Fibroblast of villous mesenchyme (primary cell): ENCODE measurements at places on chromosomes 5 and 9.

DNA sequence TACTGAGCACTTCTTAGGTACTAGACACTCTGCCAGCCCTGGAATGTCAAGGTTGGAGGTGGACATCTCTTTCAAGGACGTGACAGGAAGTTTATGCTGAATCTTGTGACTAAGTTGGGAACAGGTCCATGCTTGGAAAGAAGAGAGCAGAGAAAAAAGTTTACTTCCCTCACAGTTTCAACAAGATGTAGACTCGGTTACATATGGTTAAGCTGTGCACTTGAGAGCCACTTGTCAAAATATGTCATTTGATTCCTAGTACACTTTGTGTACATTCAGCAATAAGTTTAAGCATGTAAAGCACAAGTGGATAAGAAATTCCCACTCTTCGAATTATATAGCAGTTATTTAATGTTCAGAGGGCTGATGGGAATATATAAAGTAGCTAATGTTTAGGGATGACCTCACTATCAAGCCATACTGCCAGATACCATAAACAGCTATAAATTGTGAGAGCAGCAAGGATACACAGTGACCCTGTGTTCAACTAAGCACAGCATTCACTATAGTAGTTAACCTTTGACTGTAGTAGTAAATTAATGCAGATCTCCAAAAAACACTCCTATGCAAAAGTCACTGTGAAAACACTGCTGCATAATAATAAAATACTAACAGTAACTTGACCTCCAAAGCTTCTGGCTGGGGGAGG lies 1944.6 kb upstream of the WWC1 start:
- peak; percentile 75 for DNase-seq

DNA sequence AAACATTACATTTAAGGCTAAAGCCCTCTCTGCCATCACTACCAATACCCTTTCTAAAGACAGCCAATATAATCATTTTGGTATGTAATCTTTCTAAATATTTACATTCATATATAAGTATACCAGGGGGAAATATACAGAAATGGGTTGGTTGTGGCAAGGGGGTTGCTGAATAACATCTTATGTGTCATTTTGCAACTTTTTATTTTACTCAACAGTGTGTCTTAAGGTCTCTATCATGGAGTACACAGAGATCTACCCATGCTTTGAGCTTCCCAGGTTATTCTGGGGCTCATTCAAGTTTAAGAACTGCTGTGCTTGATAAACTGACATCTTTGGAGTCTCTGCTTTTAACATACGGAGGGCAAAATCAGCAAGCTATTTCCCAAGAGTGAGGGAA lies 7.4 kb upstream of the FAT2 start:
- DNase-seq: no peak

- no peak for DNase-seq
These were observed 57.9 kb downstream of the MACROH2A1 start for GRCh38 chr5:135341016-135341666.

DNA sequence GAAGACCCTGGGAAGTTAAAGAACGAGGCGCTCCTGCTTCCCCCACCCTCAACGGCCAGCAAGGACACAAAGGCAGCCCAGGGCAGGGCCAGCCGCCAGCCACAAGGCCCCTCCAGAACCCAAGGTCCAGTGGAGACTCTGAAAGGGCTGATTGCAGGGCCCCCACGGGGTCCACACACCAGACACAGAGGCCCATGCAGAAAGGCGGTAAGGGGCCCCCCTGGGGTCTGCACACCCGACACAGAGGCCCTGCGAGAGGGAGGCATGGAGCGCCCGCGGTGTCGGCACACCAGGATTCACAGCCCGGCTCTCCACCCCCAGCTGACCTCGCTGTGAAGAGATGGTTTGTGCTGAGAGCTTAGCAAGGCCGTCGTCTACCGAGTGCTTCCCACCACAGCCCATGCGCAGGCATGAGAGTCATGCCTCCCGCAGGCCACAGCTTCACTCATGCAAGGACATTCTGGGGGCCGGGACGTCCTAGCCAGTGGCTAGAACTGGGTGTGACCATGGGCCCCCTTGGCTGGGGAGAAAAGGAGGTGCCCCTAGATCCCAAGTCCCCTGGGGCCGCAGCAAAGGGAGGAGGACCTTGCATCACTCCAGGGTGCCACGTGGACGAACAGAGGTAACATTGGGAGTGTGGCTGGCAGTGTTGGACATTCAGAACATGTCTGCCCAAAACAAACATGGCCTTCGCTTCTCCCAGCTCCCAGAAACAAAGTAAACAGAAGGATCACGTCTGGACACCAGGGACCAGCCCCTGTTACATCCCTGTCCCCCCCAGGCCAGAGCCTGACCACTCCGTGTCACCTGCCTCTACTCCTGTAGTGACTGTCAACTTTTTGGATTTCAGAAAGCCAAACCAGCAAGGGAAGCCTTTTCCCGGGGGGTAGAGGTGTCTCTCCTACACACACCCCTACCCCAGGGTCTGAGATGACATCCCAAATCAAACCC lies 9.8 kb downstream of the BRD3 start:
- no peak for DNase-seq

GRCh38 chr5:135553688-135554462 lies 18.1 kb upstream of the NEUROG1 start:
- DNase-seq: no peak

GRCh38 chr9:84310883-84311282 lies 29.7 kb downstream of the SLC28A3 start:
- DNase-seq: no peak

GRCh38 chr9:93869088-93869487 lies 86.1 kb downstream of the BARX1 start:
- DNase-seq: no peak

DNA sequence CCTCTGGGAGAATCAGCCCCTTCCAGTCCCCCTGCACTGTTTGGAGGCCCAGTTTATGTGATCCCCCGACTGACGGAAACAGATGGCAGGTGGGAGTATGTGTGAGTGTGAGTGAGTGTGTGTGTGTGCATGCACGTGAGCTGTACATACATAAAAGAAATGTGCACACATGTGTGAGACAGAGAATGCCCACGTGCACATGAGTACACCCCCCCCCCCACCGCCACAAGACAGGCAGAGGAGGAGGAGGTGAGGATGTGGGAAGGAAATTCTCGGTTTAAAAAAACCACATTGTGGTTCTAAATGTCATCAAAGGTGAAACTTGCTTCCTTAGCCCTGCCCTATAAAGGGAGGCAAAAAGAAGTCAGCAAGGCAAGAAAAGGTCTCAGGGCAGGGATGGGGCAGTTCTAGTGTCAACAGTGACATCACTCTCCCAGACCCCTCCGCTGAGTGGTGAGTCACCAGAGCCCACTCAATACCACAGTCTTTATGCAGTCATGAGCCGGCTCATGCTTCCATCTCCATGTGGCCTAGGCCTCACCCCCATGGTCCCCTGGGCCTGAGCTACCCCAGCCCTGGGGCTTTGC lies 79.2 kb upstream of the HSPA9 start:
- DNase-seq: peak; percentile 52

GRCh38 chr5:114325541-114325940 lies 36.3 kb upstream of the KCNN2 start:
- peak; percentile 79 for DNase-seq

GRCh38 chr5:122721127-122721526 lies 53.8 kb upstream of the SNX2 start:
- DNase-seq: no peak

- no peak for DNase-seq
These were observed 7.8 kb upstream of the ANKH start for GRCh38 chr5:14879393-14879792.

DNA sequence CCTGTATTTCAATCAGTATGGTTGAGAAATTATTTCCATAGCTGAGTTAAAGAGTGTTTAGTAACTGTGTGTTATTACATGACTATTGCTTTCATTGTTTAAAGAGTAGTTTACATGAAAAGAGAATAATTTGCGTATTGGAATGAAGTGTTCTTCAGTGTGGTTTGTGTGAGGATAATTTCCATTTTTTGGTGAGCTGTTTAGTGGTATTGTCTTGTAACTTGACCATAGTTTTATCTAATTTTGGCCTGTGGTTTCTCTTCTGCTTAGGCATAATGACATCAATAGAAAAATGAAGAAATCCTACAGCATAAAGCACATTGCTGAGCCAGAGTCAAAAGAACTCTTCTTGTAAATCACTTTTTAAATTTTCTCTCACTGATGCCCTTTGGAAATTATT lies 151.2 kb downstream of the SNCAIP start:
- peak; percentile 48 for DNase-seq

DNA sequence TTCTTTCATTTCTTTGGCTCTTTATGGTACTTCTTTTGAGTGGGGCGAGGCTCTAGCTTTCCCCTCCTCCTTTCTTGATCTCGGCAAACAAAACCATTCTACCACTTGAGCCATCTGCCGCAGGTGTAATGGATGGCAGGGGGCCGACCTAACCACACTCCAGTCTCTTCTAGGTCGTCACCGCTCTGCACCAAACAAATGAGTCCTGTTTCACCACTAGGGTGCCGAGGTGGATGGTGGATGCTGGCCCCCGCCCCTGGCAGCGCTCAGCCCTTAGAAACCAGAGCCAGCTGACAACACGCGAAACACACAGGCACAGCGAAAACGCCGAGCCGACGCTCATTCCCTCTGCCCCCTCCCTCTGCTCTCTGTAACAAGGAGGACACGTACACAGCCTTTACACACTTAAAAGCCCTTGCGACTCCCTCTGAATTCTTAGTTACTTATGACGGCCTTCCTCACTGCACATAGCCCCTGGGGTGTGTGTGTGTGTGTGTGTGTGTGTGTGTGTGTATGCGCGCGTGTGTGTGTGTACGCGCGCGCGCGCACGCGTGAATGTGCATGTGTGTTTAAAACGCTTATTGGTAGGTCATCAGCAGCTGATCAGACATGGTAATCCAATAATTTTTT lies 199.4 kb downstream of the MEF2C start:
- DNase-seq: no peak

GRCh38 chr5:137486707-137487106 lies 12.4 kb downstream of the SPOCK1 start:
- DNase-seq: peak; percentile 39

- DNase-seq: peak; percentile 75
These were observed 124.3 kb upstream of the SLC12A2 start for GRCh38 chr5:127959152-127959764.

- no peak for DNase-seq
These were observed 35.9 kb downstream of the HRH2 start for GRCh38 chr5:175693741-175694140.

GRCh38 chr5:40680741-40681362 lies 1.1 kb downstream of the PTGER4 start:
- no peak for DNase-seq

GRCh38 chr9:127763918-127764384 lies 14.5 kb downstream of the SH2D3C start:
- DNase-seq: no peak

DNA sequence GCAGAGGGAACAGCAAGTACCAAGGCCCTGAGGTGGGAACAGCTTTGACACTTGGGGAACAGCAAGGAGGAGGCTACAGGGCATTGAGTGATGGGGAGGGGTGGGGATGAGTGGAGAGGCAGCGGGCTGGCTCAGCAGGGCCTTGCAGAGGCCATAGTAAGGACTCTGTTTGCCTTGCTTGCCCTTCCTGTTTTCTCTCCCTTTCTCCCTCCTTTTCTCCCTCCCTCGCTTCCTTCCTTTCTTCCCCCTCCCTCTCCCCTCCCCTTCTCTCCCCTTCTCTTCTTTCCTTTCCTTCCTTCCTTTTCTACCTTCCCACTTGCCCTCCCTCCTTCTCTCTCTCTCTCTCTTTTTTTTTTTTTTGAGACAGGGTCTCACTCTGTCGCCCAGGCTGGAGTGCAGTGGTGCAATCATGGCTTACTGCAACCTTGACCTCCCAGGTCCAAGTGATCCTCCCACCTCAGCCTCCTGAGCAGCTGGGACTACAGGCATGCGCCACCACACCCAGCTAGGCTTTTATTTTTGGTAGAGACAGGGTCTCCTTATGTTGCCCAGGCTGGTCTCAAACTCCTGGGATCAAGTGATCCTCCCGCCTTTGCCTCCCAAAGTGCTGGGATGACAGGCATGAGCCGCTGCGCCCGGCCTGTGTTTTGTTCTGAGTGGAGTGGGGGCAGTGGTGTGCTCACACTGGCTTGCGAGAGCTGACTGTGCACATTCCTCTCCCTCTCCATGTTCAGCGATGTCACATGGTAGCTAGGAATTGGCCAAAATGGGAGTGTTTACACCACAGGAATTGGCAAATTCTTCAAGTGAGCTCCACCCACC lies 17.1 kb downstream of the IER5L start:
- peak; percentile 84 for DNase-seq

DNA sequence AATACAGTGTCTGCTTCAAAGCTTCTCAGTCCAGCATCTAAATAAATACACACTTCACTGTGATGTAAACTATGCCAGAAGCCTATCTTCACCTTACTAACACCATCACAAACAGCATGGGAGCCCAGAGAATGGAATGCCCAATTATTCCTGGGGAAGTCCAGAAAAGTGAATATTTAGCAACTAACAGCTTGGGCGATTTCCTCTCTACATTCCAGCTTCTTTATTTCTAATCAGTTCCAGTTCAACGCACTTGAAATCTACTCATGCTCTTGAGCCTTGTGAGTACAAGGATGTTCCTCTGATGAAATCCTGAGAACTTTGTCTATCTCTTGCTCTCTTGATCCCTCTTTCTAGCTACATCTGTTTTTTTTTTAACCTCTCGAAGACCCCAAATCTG lies 100.4 kb upstream of the C9orf72 start:
- no peak for DNase-seq

DNA sequence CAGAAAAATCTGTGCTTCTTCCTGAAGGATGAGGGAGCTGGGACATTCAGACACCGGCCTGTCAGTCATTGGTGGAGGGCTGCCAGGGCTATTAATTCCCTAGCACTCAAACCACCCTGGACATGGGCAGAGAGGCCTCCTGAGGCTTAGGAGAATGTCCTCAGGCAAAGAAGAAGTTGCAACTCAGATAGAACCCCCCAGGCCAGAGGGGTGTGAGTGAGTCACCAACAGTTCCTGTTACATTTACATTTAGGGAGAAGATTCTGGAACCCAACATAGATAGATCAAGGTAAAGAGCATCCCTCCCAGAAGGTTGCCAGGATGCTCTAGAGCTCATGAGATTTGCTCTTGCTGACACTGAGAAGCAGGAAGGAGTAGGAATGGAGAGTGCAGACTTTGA lies 29.2 kb upstream of the SYK start:
- DNase-seq: no peak

DNA sequence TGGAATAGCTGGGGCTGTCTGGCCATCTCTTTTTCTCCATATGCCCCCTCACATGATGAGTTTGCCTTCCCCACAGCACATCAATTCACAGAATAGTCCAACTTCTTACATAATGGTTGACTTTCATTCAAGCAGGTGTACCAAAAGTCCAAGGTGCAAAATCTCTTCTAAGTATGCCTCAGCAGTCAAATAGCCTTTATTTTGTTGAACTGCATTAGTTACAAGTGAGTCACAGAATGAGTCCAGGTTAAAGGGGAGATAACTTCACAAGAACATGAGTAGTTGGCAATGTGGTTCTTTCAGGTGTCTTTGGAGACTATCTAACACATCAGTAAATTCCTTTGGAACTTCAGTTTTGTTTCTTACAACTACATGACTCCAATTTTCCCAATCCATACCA lies 672.5 kb downstream of the PRELID2 start:
- no peak for DNase-seq

DNA sequence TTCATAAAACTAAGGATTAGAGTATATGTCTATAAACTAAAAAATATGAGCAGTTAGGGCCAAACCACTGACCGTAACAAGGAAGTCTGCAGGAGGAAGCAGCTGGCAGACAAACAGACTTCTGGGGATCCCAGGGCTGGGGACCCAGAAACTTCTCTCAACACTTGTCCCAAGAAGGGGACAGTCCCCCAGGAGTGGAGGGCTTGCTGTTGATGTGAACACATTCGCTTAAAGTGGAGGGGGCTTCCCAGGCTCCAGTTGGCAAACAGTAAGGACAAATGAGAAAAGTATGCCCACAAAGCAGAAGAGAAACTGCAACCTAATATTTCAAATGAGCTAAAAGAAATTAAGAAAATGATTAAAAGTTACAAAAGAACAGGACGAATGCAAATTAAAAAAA lies 83.7 kb downstream of the PDE8B start:
- DNase-seq: peak; percentile 27
